AG10803 (cell line): ENCODE measurements at places on chromosomes 3 and 15.

DNA sequence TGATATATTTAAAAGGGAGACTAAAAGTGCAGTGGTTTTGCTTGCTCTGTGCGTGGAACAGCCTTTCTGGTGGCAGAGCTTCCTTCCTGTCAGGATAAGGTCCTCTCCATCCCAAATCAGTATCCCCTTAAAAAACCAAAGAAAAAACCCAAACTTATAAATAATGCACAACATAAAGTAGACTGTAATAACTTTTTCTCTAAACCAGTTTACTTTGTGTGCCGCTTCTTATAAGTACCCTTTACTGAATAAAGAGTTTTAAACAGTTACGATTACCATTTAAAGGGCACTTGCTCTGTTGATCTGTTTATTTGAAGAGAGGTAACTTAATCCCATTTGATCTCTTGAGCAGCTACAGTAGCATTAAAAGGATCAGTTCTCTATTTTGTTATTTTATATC lies 2.5 kb downstream of the PIK3CA start:
- DNase-seq, result no peak

DNA sequence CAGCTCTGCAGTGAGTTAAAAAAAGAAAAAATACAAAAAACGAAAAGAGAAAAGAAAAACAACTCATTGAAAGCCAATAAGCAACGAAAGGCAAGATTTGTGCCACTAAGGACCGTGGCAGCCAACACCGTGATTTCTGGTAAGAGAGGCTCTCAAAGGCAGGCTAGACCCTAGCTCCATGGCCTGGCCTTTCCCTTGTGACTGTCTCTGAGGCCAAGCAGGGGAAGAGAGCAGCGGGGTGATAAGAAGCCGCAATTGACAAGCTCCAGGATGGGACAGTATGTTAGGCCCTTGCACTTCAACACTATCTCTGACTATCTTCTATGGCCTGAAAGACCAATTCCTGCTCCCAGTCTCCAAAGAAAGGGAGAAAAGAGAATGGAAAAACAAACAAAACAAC lies 12.4 kb downstream of the APOD start:
- no peak for DNase-seq

DNA sequence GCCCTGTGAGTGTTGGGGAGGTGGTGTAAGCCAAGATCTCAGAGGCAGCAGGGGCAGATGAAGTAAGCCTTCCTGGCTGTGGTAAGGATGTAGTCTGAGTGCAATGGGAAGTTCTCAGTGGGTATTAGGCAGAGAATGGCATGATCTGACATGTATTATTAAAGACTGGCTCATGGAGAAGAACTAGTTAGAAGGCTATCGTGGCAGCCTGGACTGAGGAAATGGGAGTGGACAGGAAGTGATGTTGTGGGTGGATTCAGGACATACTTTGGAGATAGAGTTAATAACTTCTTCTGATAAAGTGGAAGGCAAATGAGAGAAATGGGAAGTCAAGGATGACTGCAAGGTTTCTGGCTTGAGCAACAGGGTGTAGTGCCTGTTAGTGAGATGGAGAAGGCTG lies 250.9 kb upstream of the CFAP20DC start:
- DNase-seq, result no peak

- DNase-seq, result peak; percentile 65
These were observed 993 bp upstream of the SIAH2 start for GRCh38 chr3:150763841-150764483.

DNA sequence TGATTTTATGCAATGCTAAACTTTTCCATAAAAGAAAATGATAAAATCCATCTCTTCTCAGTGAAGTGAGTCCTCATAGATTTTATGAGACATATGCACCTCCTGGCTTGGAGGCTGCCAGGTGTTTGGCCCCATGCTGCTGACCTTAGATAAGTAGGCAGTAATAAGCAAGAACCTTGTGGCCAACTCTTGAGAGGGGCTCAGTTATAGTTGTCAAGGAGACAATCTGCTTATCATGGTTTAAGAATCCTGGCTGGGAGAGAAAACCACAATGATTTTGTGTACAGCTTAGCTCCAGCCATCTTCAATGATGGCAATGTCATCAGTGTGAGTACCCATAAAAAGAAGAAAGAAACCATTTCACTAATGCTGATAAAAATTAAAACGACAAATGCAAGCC lies 252.1 kb downstream of the CPNE4 start:
- DNase-seq, result no peak

GRCh38 chr3:112672716-112673541 lies 32.0 kb upstream of the CCDC80 start:
- DNase-seq, result no peak

- DNase-seq, result no peak
These were observed 29.5 kb upstream of the TGFBR2 start for GRCh38 chr3:30576946-30577345.

GRCh38 chr15:100867433-100867832 lies 12.2 kb upstream of the ALDH1A3 start:
- no peak for DNase-seq

- DNase-seq, result no peak
These were observed 28.1 kb downstream of the TSC22D2 start for GRCh38 chr3:150436161-150436560.

- peak; percentile 91 for DNase-seq
These were observed 14.3 kb upstream of the TNFAIP8L3 start for GRCh38 chr15:51108933-51109550.

DNA sequence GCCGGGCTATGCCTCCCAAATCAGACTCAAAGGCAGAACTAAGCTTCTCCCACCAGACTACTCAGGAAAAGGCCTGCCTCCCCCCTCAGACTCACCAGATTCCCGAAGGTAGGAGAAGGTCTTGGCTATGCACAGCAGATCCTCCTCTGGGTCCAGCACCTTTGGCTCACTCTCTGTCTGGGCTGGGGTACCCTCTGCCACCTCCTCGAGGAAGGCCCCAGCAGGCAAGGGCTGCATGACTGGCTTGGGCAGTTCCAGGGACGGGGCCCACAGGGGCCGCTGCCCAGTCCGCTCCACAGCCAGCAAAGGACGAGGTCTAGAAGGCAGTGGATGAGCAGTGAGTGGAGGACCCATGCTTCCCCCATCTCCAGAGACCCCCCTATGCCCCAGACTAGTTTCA lies 3.3 kb downstream of the CISH start:
- DNase-seq, result no peak

DNA sequence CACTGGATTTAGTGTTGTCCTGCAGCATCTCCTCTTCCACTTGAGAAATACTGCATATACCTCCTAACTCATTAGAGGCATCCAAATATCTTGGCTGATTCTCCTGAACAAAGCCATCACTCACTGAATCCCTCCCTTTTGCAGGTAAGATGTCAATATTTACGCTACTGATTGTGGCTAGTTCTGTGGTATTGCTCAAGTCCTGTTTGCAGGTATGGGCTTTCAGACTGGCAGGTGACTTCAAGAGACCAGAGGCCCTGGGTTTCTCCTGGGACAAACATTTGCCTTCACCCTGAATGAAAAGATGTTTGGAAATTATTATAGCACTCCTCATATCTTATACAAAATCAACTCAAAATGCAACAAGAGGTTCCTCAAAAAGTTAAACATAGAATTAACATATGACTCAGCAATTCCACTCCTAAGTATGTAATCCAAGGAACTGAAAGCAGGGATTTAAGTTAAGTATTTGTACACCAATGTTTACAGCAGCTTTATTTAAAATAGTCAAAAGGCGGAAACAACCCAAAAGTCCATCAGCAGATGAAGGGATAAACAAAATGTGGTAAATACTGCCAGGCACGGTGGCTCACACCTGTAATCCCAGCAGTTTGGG lies 18.6 kb downstream of the NEK4 start:
- DNase-seq, result peak; percentile 8

DNA sequence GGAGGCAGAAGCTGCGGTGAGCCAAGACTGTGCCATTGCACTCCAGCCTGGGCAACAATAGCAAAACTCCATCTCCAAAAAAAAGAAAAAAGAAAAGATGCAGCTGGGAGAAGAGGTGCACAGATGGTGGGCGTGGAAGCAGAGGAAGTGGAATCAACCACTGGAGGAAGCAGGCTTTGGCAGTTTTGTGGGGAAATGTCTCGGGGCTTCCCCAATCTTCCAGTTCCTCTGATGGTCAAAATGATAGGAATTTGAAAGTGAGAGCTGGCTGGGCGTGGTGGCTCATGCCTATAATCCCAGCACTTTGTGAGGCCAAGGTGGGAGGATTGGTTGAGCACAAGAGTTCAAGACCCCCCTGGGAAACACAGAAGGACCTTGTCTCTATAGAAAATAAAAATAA lies 48.1 kb upstream of the SMAD3 start:
- no peak for DNase-seq

- no peak for DNase-seq
These were observed 29.9 kb downstream of the CEP152 start for GRCh38 chr15:48781017-48781416.

GRCh38 chr15:59894835-59895234 lies 109.3 kb upstream of the FOXB1 start:
- no peak for DNase-seq

DNA sequence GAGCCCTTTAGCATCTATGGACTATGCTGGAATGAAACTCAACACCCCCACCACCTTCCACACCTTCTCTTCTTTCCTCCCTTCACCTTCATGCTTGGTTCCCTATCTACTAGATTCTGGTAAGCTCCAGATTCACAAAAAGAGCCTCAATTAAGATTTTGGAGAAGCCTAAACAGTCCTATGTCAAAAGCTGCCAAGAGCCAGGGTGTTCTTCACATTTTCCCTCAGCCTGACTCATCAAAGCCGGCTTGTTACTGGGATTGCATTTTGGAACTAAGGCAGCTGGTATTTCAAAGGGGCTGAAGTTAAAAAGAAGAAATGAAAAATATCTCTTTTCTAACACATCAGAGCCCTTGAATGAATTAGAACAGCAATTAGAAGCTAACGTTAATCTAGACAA lies 247.7 kb downstream of the MYRIP start:
- DNase-seq, result peak; percentile 61

- peak; percentile 16 for DNase-seq
These were observed 69.4 kb downstream of the B3GALNT1 start for GRCh38 chr3:161035711-161036110.

- no peak for DNase-seq
These were observed 7.5 kb upstream of the UACA start for GRCh38 chr15:70770863-70771262.

DNA sequence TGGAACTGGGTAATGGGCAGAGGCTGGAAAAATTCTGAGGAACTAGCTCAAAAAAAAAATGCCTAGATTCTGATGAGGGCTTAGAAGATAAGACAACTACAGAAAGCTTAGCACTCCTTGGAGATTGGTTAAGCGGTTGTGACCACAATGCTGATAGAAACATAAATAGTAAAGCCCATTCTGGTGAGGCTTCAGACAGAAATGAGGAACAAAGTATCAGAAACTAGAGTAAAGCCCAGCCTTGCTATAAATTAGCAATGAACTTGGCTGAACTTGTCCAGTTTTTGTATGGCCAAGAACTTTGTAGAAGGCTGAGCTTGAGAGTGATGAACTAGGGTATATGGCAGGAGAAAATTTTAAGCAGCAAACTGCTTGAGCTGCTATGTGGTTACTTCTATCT lies 25.4 kb downstream of the GOLGB1 start:
- no peak for DNase-seq
